KG1 (cell line): ENCODE measurements at places on chromosomes 13 and 19.

- DNase-seq, result no peak
Observed at GRCh38 chr13:83470133-83470797, 412.0 kb downstream of the SLITRK1 start.

DNA sequence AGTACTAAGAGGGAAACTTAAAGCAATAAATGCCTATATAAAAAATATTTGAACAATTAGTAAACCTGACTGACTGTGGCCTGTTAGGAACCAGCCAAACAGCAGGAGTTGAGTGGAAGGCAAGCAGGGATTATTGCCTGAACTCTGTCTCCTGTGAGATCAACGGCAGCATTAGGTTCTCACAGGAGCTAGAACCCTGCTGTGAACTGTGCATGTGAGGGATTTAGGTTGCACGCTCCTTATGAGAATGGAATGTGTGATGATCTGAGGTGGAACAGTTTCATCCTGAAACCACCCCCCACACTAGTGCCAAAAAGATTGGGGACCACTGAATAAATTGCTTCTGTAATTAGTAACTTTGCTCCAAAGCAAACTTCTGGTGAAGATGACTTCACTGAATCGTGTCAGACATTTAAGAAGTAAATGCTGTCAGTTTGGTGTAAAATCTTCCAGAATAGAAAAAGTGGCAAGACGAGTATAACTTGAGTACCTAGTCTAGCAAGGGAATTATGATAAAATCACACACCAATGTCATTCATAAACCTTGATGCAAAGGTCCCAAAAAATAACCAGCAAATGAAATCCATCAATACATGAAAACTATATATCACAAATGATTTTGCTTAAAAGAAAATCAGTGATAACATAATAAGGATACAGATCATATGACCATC is 53.8 kb downstream of the SLC6A16 start:
- DNase-seq, result no peak

GRCh38 chr19:1668048-1668485 is 15.7 kb upstream of the TCF3 start:
- no peak for DNase-seq

GRCh38 chr13:30394751-30395191 is 27.5 kb upstream of the UBE2L5 start:
- DNase-seq, result no peak

- no peak for DNase-seq
Observed at GRCh38 chr13:76889254-76889653, 3.0 kb upstream of the KCTD12 start.

DNA sequence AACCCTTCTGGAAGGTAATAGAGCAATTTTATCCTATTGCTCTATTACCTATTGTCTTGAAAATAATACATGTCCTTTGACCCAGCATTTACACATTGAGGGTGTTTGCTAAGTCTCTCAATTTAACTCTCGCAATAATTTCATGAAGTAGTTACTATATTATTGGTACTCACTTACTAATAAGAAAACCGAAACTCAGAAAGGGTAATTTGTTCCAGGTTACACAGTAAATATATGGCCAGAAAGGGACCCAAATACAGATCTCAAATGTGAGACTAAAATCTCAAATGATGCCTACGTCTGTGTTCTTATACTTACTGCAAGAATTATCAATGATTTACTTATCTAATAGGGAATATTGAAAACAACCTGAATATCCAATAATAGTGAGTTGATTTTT is 29.7 kb upstream of the FAM216B start:
- DNase-seq, result no peak

- DNase-seq, result no peak
Observed at GRCh38 chr13:72139192-72139591, 272.2 kb upstream of the DACH1 start.

- DNase-seq, result no peak
Observed at GRCh38 chr13:73254827-73255226, 196.0 kb downstream of the KLF5 start.

GRCh38 chr13:101942038-101942437 is 459.8 kb downstream of the FGF14 start:
- no peak for DNase-seq

DNA sequence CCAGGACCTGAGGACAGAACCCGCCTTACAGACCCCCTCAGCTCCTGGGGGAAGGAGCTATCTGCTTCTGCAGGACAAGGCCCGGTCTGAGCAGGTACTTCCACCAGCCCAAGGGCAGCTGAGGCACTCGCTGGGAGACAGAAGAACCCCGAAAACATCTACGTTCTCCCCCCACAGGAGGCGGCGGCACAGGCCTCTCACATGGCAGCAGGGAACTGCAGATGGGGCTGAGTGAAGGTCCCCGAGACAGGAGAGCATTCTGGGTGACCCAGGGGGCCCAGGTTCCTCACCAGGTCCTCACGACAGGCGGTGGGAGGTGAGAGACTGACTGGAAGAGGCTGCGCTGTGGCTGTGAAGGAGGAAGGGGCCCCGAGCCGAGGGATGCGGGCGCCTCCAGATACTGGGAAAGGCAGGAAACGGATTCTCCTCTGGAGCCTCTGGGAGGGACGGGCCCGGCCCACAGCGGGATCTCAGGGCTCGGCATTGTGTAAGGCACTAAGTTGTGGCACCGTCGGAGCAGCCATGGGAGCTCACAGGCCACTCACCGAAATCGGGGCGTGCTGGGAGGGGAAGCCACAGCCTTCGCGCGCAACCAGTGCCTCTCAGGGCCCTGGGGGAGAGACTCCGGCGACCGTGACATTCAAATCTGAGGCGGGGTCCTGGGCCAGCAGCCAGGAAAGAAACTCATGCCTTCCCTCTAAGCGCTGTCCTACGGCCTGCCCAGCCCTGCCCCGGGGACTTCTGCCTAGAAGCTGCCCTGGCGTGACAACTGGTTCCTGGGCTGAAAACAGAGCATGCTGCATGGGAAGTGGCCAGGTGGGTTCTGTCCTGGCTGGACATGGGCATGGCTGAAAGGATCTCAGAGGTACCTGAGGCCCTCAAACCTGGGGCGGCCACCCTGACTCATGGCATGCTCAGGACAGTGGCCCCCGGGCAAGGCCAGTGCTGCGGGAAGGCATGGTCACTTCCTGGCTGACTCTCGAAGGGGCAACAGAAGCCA is 14.0 kb downstream of the RPL36 start:
- DNase-seq, result no peak
